ENCODE measurements at places on chromosomes 6 and 20. TPM values are rescaled to one million over a fixed set of nuclear protein-coding genes. Genes with fewer than 3 reads are reported as not detected.

Gene ZNF165
- total RNA-seq = 0.28 TPM

DNA sequence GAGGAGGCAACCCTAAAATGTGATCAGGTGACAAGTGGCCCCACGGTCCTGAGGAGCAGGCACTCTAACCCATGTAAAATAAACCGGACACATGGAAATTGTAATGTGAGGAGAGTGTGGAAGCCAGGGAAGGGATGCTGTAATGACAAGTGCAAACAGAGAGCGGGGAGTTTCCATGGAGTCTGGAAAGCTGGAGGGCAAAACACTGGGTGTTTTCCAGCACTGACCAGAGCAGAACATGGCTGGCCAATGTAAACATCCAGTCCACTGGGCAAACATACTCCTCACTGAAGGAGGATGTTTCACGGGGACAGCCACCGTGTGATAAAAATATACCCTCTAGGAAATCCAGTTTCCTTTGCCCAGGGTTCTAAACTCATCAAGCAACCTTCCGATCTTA lies 219.0 kb upstream of the JARID2 start:
- H3K4me1 ChIP-seq = no peaks in the 10 kb centered on the region
- H3K27ac ChIP-seq = no peak overlapping the region
- H3K4me3 ChIP-seq = no peak overlapping the region
- H3K27me3 ChIP-seq = no peaks in the 10 kb centered on the region

Gene ZNF391
- 3.5 TPM for total RNA-seq

Gene LRRN4
- not detected for total RNA-seq

DNA sequence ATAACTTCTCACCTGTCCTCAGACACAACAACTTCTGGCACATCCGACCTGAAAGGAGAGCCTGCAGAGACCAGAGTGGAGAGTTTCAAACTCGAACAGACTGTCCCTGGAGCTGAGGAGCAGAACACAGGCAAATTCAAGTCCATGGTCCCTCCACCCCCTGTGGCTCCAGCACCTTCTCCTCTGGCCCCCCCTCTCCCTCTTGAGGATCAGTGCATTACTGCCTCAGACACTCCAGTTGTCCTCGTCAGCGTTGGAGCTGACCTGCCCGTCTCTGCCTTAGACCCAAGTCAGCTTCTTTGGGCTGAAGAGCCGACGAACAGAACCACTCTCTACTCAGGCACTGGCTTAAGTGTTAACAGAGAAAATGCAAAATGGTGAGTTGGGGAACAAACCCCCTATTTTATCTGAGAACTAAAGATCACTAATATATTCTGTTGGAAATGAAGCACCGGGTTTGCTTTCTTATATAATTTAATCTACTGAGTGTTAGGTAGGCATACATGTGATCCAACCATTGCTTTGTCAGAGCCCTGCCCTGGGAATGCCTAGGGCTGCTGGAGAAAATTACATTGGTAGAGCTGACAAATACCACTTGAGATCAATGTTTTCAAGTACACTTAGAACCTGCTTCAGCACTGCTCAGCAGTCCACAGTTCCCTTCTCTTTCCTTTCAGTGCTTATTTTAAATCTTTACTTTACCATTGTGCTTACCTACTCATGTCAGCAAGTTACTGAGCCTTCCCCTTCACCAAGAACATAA lies 77.5 kb upstream of the LTV1 start:
- no peak for DNase-seq
- H3K4me1 ChIP-seq = no peaks in the 10 kb centered on the region
- no peaks in the 10 kb centered on the region for H3K36me3 ChIP-seq
- H3K27me3 ChIP-seq = no peaks in the 10 kb centered on the region
- no peak overlapping the region for H3K27ac ChIP-seq

Gene POPDC3
- 3.5 TPM for total RNA-seq

Gene GLP1R
- total RNA-seq = not detected

Gene SESN1
- total RNA-seq = 144 TPM

DNA sequence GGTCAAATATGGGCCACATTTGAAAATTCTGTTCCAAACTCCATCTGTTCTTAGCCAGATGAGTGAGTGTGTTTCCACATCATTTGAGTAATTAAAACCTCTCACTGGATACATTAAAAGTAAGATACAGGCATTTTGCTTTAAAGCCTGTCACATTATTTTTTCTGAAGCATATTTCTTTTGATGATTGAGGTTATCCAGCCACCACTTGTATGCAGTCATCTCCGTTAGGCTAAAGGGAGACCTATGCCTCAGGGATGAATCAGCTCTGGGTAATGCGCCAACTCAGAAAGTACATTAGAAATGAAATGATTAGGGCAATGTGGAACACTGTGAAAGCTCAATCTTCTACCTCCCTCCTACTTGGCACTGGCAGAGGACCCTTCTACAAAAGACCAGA lies 90.7 kb downstream of the SNAP25 start:
- H3K4me1 ChIP-seq = no peaks in the 10 kb centered on the region
- H3K36me3 ChIP-seq = no peaks in the 10 kb centered on the region
- H3K27me3 ChIP-seq = no peaks in the 10 kb centered on the region
- DNase-seq = no peak
- H3K27ac ChIP-seq = no peak overlapping the region

Gene GPLD1
- total RNA-seq = 5.1 TPM

Gene PSMB9
- total RNA-seq = 10.2 TPM

Measured in sigmoid colon (tissue), 7 donors.